ENCODE measurements at places on chromosomes 13 and 19. TPM values are rescaled to one million over a fixed set of nuclear protein-coding genes. Genes with fewer than 3 reads are reported as not detected.

The NR1H2 gene
- total RNA-seq: 152 TPM

The CALM3 gene
- 217 TPM for total RNA-seq

The ZNF729 gene
- not detected for total RNA-seq

The GAPDHS gene
- not detected for total RNA-seq

The OR10H2 gene
- total RNA-seq: not detected

The KIR2DL1 gene
- not detected for total RNA-seq

The OLFM2 gene
- 1.7 TPM for total RNA-seq

The ZNF574 gene
- 14.4 TPM for total RNA-seq

- DNase-seq: no peak
Measured at GRCh38 chr13:88426661-88427060, 755.5 kb downstream of the SLITRK5 start.

- DNase-seq: peak; percentile 99
Measured at GRCh38 chr19:5166262-5166661, 174.3 kb downstream of the PTPRS start.

- DNase-seq: peak; percentile 66
Measured at GRCh38 chr19:35935911-35936737, at the start of gene LRFN3. LRFN3 (plus strand) TSS chr19:35936374; CDS start chr19:35939426, 3,052 bp downstream.

DNA sequence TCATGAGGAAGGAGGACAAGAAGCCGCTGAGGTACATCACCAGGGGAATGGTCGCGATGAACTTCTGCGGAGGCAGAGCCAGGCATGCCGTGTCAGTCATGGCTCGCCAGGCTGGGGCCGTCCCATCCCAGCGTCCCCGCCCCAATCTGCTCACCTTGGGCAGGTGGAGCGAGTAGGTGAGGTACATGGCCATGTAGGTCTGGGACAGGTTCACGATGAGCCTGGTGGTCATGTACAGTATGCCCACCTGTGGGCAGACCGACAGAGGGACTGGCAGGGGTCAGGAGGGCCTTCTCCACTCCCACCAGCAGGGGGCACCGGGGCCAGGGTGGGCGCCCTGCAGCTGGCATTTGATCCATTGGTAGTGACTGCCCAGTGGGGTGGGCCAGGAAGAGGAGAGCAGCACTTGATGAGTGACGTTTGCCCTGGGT, 8.3 kb downstream of the TEKTIP1 start:
- peak; percentile 24 for DNase-seq

DNA sequence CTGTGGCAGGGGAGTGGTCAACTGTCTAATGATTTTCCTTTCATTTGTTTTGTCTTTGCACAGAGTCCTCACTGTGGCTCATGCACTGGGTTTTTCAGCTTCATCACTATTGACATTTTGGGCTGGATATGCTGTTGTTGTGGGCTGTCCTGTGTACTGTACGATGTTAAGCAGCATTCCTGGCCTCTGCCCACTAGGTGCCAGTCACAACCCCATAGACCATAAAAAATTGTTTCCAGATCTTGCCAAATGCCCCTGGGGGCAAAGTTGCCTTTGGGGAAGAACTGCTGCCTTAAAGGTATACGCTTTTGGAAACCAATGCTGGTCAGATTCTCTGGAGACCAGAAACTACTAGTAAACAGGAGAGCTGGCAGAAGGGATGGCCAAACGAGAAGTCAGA, 310.4 kb downstream of the SPRY2 start:
- peak; percentile 88 for DNase-seq

GRCh38 chr13:51993713-51994112, 17.5 kb downstream of the ATP7B start:
- no peak for DNase-seq

DNA sequence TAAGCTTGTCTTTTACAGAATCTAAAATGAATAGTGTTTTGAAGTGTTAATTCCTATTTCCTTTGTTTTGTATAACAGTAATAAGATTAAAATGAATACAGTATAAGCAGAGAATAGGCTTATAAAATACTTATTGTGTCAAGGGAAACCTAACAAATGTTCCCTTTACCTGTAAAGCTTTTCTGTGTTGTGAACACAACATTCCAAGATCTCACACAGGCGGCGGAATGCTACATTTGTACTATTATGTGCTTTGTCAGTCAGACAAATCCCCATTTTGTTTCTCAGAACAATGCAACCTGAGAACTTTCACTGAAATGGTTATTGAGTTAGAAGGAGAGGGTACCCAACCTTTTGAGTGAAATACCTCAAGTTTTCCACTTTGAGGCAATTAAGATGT, 1170.3 kb downstream of the OLFM4 start:
- DNase-seq: no peak

- no peak for DNase-seq
Measured at GRCh38 chr13:91141543-91142061, 205.9 kb upstream of the MIR17HG start.

GRCh38 chr19:7078008-7078407, 8.5 kb downstream of the ZNF557 start:
- no peak for DNase-seq

DNA sequence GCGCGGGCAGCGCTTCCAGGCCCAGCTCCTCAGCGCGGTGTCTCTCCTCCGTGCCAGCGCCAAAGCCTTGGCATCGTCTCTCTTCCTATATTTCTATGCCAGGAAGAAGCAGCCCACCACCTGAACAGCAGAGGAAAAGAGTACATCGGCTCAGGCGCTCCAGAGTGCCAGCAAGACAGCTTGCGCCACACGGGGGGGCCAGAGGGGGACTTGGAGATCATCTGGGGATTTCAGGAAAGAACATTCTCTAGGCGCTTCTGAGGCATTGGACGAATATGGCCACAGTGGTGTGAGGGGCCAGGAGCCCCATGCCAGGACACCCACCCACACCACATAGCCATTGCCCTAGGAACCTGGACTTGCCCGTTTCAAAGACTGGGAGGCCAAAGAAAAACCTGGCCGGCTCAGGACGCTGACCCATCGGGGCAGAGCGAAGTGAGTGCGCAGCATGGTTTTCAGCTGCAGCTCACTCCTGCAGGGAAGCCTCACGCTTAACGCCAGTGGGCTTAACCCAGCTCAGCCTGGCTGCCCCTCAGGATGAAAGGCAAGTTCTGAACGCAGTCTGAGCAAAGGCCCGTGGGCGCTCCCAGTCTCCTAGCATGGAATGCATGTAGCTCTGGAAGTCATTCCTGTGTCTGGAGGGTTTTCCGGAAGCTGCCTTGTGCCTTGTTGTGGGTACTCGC, 62.1 kb downstream of the GGACT start:
- no peak for DNase-seq

GRCh38 chr19:42115705-42116104, 16.5 kb downstream of the POU2F2 start:
- DNase-seq: no peak

GRCh38 chr19:35643255-35644205, 2.0 kb downstream of the ETV2 start:
- DNase-seq: peak; percentile 72

DNA sequence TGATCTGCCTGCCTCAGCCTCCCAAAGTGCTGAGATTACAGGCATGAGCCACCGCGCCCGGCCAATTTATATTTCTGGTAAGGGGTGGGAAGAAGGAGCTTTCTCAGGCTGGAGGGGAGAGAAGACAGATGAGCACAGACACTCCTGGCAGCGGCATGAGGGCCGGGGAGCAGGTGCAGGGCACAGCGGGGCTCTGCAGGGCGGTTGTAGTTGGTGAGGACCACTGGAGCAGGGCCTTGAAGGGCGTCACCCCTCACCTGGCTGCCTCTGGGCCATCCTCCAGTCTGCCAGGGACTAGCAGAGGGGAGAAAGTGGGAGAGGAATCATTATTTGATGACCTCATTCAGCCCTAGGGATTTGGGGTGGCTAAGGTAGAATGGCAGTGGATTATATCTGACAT, 8.6 kb upstream of the CSNK1G2 start:
- no peak for DNase-seq

GRCh38 chr13:23560571-23561089, 9.6 kb upstream of the TNFRSF19 start:
- DNase-seq: no peak

DNA sequence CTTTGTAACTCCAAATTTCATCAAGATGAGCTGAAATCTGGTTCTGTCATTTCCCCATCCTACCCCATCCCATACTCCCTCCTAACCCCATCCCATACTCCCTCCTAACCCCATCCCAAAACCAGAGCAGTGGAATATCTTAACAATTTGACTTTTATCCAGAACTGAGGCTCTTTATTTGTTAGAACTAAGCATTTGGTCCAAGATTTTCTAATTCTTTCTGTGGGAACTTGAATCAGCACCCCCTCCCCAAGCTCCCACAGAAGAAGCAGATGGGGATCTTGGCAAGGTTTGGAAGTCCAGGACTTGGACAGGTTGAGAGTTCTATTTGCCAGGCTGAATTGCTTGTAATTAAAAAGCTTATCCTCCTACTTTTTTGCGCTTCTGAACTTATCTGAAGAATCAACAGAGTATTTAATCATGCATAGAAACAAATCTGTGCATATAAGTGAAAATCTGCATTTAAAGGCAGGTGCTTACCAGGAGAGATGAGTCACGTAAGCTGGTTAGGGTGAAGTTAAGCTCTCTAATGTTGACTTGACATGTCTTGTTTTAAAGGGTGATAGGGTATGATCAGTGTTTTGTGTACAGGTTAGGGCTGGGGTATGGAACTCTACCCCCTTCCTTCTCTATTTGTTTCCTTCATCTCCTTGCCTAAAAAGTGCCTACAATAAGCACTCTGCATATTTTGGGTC, 111.1 kb downstream of the COG6 start:
- DNase-seq: no peak

- peak; percentile 27 for DNase-seq
Measured at GRCh38 chr19:48239582-48240141, 16.1 kb downstream of the CARD8 start.
